Fibroblast of skin of scalp (primary cell): ENCODE measurements at places on chromosomes 2 and 18.

GRCh38 chr2:44131177-44131576 lies 37.5 kb upstream of the PPM1B start:
- DNase-seq, result no peak

DNA sequence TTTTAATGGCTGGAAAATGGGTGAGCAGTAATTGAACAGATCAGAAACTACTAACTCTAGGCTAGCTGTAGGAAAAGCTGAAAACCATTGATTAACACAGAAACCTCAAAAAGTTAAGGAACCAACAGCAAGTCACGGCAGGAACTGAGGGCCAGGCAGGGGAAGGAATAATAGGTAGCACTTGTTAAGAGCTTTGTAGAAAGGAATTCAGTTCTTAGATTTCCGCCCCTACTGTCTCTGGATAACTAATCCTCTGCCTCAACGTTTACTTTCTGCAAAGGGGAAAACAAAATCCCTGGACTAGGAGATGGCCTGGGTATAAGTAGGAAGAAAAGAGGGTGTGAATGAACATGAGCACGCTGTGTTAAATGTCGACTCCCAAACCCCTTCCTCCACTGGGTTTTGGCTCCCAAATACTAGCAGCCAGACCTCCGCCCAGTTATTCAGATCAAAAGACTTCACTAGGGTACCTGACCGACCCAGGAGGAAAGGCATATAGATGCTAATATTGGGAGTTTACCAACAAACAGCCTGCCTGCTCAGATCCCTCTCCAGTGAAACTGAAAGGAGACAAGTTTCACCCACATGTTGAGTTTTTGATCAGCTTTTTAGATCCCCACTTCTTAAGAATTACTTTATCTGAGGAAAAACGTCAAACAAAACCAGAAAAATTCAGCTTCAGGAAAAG lies 12.4 kb downstream of the SMAD2 start:
- no peak for DNase-seq

DNA sequence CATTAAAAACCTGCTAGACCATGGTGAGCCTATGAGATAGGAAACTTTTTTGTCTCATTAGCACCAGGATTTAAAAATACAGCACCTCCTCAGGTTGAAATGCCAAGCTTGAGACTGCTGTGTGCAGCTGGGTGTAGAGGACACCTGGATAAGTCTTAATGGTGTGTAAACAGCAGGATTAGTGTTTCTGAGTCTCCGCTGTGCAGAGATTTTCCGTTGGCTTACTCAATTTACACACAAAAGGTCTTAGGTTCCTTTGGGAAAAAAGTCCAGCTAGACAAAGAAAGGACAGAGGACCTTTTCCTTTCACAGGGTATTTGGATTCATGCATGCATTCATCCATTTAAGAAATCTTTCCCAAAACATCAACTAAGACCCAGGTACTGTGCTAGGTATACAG lies 168.1 kb downstream of the NRXN1 start:
- no peak for DNase-seq

GRCh38 chr2:143692162-143692561 lies 562.9 kb downstream of the ARHGAP15 start:
- no peak for DNase-seq

DNA sequence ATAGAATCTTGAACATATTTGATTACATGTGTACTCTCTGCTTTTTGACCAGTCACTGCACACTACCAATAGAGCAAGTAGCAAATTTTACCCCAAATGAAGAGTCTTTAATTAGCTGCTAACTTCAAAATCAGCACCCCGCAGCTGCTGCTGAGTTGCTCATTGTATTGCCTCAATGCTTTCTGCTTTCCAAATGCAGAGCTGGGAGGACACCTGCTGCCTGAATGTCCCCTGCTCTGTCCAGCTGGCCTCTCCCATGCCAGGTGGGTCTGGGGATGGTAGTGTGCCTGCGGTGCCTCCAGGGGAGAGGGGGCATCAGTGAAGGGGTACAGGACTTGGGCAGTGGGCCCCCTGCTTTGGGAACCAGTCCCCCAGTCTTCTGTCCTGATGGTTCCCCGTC lies 184.8 kb downstream of the PRKCE start:
- DNase-seq, result no peak

DNA sequence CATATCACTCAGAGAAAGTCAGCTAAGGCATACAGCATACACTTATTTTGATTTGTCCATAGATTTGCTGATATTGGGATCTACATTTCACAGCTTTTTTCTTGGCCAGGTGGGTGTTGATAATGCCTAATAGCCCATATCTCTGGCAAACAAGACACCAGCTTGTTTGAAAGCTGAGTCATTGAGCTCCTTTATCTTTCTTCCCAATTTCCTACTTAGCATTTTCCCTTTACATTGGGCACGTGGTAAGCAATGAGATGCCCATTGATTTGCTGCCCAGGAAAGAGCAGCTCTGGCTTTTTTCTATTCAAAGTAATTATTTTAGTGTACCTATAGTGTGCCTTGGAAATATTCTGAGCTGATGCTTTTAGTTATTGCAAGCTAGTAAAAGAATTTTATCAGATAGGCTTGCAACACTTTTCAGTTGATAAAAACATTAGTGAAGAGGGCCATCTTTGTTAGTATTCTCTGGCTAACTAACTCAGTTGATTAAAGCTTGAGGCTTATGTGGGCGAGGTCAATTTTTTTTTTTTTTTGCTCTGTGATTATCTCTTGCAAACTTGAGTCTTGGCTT lies 79.6 kb downstream of the OSBPL6 start:
- no peak for DNase-seq

DNA sequence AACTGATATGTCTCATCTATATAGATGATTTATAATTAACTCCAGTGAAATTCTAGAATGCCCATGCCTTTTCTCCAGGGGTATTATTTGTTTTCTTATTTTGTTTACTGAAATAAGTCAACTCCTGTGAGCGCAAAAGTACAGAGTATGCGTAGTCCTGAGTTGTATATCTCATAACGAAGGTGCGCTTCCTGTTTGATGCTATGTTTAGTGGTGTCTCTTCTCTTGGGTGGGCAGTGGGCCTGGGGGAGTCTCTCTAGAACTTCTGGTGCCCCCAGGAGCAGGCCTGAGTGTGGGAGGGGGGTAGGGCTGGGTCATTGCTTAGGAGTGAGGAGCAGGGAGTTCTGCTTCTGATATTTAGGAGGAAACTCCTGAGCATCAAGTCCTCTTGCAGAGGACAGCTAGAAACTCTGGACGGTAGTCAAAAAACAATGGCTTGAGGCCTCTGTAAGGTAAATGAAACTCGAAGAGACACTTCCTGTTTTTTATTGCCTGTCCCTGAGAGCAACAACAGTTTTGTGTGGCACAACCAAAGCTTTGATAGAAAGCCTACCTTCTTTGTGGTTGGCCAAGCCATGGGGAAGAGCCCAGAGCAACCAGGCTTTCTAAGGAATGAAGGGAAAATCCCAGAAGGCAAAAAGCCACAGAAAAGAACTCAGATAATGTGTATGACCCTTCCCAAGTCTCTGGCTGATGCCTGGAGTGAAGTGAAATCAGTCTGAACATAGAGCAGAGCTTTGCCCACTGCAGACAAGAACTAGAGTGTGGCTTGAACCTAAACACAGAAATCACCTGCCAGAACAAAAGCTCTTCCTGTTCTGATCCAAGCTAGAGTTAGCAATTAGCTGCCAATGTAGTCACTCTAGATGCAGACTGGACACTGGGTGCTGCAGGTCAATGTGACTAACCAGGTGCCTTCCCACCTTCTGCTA lies 8.5 kb upstream of the SP140L start:
- no peak for DNase-seq

GRCh38 chr2:85011747-85012146 lies 40.8 kb downstream of the KCMF1 start:
- DNase-seq, result no peak

- no peak for DNase-seq
Measured at GRCh38 chr2:33666879-33667278, 67.8 kb upstream of the FAM98A start.

- no peak for DNase-seq
Measured at GRCh38 chr18:79792988-79793355, 4.8 kb upstream of the KCNG2 start.

- DNase-seq, result peak; percentile 90
Measured at GRCh38 chr2:135839713-135840112, 2.7 kb upstream of the LCT start.

DNA sequence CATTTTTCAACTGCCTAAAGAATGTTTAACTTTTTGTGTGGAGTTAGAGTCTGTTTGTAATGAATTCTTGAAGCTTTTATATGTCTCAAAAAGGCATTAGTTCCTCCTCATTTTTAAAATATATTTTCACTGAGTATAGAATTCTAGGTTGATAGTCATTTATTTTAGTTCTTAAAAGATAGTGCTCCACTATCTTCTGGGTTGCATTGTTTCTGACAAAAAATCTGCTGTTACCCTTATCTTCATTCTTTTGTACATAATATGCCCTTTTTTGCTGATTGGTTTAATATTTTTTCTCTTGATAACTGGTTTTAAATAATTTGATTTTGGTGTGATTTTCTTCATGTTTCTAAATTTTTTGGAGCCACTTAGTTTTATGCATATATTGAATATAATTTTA lies 754.7 kb upstream of the GYPC start:
- DNase-seq, result no peak

DNA sequence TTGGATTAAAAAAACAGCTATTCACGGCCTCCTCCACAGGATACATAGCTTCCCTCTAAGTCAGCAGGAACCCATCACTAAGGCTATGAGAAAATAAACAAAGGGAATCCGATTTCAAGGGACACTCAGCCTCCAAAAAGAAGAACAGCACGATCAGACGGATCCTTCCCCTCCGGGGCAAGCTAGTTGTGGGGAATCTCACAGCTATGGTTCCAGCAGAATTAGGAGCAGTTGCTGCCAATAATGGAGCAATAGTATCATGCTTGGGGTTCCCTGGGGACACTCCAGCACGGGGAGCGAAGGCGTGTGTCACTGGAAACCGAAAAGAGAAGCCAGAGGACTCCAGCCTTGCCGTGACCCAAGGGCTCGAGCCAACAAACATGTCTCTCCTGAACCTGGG lies 163.1 kb downstream of the TTC32 start:
- DNase-seq, result peak; percentile 93

GRCh38 chr2:165901620-165902298 lies 51.8 kb downstream of the TTC21B start:
- DNase-seq, result no peak

GRCh38 chr2:188495969-188496431 lies 204.3 kb downstream of the GULP1 start:
- DNase-seq, result peak; percentile 60

DNA sequence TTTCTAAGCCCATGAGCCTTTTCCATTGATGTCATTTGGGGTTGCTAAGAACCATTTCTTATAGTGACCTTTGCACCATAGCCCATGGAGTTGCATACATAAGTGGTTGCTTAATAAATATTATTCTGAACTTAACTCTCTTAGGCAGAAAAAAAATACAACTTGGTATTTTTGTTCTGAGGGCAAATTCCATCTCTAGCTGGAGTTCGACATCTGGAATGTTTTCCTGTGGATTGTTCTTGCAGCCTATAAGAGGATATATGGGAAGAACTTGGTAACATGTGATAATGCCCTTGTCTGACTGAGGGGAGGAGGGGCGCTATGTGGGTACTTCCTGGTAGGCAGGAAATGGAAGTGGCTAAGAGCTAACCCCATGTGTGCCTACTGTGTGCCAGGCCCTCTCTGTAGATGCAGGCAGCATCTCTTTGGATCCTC lies 20.7 kb downstream of the IGFBP2 start:
- peak; percentile 87 for DNase-seq

- DNase-seq, result no peak
Measured at GRCh38 chr2:238891457-238892203, 43.7 kb downstream of the TWIST2 start.

GRCh38 chr2:216497382-216498069 lies 1.1 kb upstream of the RPL37A start:
- DNase-seq, result no peak

GRCh38 chr2:65660340-65660739 lies 227.9 kb upstream of the SPRED2 start:
- DNase-seq, result peak; percentile 51

- peak; percentile 84 for DNase-seq
Measured at GRCh38 chr2:221573430-221574230, 1.5 kb upstream of the EPHA4 start.

DNA sequence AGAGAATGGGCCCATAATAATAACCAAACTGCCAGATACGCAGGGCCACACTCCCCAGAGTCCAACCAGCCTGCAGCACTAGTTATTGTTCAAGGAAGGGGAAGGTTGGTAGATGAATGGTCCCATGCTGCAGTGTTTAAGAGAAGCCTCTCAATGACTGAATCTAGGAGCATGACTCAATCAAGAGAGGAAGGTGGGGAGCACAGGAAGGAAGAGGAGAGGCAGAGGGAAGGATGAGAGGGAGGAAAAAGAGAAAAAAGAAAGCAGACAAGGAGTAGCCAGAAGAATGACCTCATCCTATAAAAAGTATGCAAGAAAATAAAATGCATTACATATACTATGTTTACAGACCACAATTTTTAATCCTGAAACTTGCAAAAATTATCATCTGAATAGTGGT lies 174.5 kb downstream of the TCF4 start:
- DNase-seq, result peak; percentile 49

- peak; percentile 66 for DNase-seq
Measured at GRCh38 chr18:63249771-63250170, 69.8 kb downstream of the BCL2 start.

GRCh38 chr2:109066917-109067597 lies 61.9 kb upstream of the SH3RF3 start:
- no peak for DNase-seq

DNA sequence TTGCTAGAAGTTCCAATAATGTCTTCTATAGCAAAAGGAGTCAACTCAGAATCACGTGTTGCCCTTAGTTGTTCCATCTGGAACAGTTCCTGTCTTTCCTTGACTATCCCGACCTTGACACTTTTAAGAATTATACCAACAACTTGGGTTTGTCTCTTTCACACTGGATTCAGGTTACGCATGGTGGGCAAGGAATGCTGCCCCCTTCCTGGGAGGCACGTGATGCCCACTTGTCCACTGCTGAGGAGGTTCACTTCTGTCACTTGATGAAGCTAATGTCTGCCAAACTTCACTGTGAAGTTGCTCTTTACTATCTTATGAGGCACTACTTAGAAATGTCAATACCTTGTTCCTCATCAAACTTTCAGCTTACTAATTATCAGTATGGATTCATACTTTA lies 5.3 kb downstream of the COX5B start:
- DNase-seq, result no peak

DNA sequence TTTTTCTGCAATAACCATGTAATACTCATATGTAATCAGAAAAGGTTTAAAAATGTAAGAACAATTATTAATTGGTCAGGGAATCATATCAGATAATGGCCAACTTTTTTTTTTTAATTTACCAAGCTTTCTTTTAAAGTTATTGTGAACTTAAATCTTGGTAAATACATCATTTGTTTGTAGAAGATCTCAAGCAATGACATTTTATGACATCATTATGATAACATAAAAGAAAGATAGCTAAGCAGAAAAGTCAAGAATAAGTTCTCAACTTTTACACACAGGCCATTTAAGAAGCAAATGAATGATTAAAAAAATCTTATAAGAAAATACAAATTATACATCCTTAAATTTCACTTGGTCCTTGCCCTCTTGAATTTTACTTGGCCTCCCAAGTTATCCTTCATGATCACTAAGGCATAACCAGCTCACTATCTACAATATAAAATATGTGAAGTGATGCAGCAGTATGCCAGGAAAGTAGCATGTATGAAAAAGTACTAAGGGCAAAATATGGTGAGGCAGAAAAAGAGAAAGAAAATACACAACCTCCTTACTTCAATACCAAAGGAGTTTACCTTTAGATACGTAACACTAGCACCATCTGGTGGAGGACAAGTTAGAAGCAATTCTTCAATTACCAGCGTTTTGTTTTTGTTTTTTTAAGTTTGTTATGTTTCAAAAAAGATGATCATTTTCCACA lies 116.6 kb downstream of the SRBD1 start:
- DNase-seq, result peak; percentile 76
